ENCODE measurements at places on chromosomes 13 and 19.
A peak's percentile ranks its signal among the peaks of the same experiment; 100 is the strongest.

- no peak for DNase-seq
Measured at GRCh38 chr19:57263244-57263741, 17.0 kb upstream of the ZNF460 start.

DNA sequence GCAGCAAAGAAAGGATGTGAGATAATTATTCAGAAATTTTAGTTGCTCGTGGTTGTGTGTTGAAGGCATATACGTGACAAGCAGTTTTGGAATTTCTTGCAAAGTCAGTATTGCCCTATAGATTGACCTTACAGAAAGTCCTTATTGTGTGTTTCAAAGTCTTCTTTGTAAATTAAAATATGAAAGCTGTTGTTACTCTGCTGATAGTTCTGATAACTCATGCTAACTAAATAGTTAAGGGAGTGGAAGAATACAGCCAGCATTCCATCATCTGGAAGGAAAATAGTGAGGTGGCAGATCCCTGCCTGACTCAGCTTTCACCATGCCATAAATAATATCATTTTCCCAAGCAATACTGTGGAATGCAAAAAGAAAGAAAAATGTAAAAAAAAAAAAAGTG lies 27.2 kb downstream of the WASF3 start:
- DNase-seq, result no peak

DNA sequence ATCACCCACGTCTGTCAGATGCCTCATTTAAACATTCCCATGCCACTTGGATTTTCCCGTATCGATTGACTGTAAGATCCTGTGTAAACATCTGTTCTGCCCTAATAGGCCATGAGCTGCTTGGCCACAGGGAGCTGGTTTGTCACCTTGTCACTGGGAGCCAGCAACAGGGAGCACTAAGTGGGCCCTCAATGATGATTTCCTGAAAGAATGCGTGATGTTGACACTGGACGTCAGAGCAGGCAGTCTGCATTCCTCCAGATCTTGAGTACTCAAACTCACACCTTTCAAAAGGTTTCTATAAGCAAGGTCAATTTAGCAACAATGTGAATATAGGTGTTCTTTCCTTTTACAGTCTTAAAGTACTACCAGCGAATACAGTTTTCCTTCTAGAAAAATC lies 78.8 kb downstream of the TUBGCP3 start:
- DNase-seq, result no peak

- DNase-seq, result no peak
Measured at GRCh38 chr19:6248844-6249243, 30.9 kb downstream of the MLLT1 start.

- no peak for DNase-seq
Measured at GRCh38 chr13:34822650-34823049, 119.4 kb upstream of the NBEA start.

DNA sequence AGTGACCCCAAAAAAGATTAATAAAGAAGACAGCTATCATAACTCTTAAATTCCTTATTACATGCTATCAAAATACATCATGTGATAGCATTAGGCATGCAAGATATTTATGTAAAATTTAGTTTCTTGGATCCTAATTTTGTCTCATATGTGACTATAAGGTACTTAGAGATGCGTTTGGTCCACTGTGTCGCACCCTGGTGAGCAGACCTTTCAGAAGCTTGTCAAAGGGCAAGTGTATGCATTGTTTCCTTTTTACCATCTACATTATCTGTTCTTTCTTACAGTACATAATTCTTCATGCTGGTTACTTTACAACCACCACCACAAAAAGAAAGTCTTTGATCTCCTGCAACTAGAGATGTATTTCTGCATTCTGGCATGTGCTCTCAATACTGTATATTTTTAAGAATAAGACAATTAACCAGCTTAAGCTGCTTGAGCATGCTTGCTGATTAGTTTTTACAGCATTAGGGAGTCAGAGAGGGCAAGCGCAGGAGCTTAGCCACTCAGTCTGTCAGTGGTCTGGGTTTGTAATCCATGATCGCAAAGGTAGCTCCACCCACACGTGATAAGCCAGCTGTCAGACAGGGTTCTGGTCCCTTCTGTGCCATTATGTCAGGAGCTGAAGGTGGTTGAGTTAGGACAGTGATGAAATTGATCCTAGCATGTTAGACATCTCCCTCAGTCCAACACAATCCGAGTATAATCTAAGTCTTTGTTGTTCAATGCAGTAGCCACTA lies 500.9 kb downstream of the MYO16 start:
- DNase-seq, result no peak

GRCh38 chr13:106532111-106532929 lies 3.1 kb downstream of the EFNB2 start:
- no peak for DNase-seq

- DNase-seq, result no peak
Measured at GRCh38 chr13:36724141-36724540, 50.3 kb downstream of the SERTM1 start.

- DNase-seq, result no peak
Measured at GRCh38 chr13:20700288-20700687, 3.2 kb upstream of the IL17D start.

GRCh38 chr13:67549331-67549730 lies 319.2 kb upstream of the PCDH9 start:
- DNase-seq, result no peak

GRCh38 chr13:89401264-89401675 lies 1730.1 kb downstream of the SLITRK5 start:
- DNase-seq, result no peak

DNA sequence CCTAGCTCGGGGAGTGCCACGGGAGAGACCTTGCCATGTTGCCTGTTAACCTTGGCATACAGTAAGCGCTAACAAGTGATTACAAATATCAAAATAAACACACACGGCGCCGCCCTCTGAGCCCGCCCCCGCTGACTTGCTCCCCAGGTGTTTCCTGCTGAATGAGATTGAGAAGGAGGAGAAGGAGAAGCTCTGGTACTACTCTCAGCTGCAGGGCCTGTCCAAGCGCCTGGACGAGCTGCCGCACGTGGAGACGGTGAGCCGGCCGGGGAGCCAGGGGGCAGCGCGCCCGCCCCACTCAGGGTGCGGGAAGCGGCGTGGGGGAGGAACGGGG lies 5.0 kb downstream of the APC2 start:
- DNase-seq, result no peak

DNA sequence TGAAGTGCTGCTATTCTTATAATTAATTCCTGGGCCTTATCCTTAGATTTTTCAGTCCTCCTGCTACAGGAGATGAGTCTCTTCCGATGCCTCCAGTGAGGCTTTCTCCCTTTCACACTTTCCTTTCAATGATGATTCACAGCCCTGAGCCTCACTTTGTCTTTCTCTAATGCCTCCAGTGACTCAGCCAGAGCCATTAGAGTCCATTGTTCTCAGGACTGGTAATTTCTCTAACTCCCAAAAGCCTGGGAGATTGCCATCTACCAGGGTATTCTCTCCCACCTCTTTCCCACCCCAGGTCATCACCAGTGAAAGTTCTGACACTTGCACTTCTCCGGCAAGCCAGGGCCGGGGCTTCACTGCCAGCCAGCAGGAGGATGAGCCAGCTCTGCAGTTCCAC lies 49.6 kb upstream of the ARGLU1 start:
- DNase-seq, result no peak

DNA sequence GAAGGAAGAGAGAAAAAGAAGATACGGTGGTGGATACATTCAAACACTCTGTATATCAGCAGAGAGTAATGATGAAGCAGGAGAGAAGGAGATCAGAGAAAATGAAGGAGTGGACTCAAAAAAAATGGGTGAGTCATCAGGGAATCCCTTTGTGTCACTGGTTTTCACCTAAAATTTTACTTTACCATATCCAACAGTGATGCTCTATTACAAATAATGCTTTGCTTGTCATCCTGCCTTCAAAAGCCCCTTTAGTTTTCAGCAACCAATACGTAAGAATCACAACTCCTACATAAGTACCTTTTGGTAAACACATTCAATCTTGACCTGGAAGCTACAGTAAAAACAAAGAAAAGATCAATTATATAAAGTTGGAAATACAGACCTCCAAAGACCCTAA lies 88.8 kb downstream of the ENOX1 start:
- no peak for DNase-seq

- peak; percentile 84 for DNase-seq
Measured at GRCh38 chr19:58575183-58576041, 2.3 kb upstream of the MZF1 start.

- peak; percentile 19 for DNase-seq
Measured at GRCh38 chr13:104773775-104774174, 1707.6 kb upstream of the SLC10A2 start.

DNA sequence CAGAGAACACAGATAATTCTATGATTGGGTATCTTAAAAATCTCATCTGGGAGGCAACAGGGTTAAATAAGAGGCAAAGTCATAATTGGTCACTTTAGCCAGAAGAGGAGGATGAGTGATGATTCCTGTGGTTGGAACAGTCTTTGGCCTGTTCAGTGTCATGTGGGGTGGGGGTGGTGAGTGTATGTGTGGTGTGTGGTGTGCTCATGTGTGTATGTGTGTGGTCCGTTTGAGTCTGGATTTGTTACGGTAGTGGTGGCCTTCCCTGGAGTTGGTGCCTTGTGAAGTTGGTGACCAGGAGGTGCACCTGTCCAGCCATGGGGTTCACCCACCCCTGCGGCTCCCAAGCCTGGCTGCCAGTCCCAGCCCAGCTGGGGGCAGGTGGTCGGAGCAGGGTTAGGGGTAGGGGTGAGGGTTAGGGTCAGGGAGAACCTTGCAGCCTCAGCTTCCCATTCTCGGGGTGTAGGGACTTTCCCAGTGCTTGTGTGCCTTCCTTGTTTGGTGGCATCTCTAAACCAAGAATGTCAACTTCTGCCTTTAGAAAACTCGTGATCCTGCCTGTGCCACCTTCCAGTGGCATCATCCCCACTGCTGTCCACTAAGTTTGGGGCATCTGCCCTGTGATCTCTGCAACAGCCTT lies 97.5 kb downstream of the RAB20 start:
- peak; percentile 1 for DNase-seq

- no peak for DNase-seq
Measured at GRCh38 chr13:109685203-109685602, 101.2 kb downstream of the IRS2 start.

DNA sequence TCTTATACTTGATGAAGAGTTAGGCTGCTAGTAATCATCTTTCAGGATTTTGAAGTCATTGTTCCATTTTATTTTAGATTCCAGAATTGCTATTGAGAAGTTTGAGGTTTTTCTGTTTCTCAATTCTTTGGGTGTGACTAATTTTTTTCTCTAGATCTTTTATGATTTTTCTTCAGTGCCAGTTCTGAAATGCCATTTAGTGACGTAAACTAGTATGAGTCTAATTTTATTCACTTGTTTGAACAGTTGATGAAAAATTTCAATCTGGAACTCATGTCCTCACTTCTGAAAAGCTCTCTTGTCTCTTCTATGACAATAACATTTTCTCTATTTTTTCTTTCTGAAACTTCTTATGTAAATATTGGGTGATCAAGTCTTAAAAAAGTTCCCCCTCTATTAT lies 188.5 kb upstream of the HTR2A start:
- DNase-seq, result no peak

DNA sequence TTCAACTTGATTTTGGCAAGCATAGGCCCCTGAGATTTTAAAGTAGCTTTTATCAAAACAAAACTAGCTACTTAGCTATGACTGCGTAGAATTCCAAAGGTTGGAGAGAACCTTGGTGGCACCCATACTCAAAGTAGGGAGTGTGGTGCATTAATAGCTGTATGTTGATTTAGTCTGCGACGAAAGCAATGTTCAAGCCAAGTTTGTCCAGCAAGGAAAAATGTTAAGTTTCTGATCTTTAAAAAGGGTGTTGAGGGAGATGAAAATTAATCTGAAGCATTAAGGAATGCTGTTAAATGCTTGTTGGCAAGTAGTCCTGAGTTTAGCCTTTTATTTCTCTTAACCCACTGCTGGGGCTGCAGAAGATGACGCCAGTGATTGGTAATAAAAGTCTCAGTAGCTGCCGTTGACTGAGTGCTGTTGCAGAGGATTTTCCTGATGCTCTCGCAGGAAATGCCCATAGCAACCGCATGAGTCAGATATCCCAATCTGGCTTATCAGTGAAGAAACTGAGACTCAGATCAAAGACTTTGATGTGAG lies 75.9 kb upstream of the RNF113B start:
- DNase-seq, result no peak

GRCh38 chr13:48873081-48873480 lies 102.6 kb upstream of the FNDC3A start:
- DNase-seq, result no peak

- no peak for DNase-seq
Measured at GRCh38 chr19:33441828-33442227, 68.3 kb downstream of the CEBPG start.

DNA sequence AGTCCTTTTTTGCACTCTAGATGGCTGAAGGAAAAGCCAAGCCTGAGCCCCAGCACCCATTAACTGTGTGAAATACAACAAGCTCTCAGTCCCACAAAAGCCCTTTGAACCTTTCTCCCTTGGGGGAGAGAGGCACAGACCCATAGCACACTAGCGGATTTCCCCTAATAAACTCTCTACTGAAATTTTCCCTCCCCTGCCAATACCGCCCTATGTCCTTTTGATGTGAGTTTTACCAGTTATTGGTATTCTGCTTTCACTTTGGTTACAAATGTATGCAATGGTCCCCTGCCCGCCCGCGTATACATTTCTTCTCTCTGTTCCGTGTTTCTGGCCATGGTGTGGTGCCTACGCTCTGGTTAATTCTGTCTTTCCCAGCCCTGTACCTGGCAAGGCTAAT lies 54.0 kb upstream of the MYO16 start:
- DNase-seq, result no peak

- peak; percentile 52 for DNase-seq
Measured at GRCh38 chr19:55275851-55276719, 3.8 kb downstream of the HSPBP1 start.

- no peak for DNase-seq
Measured at GRCh38 chr19:2449019-2449418, 7.7 kb downstream of the LMNB2 start.

GRCh38 chr19:13091400-13092157 lies 11.1 kb downstream of the LYL1 start:
- no peak for DNase-seq

GRCh38 chr13:65540175-65540574 lies 1690.0 kb downstream of the PCDH9 start:
- DNase-seq, result no peak

GRCh38 chr19:57934820-57935665 lies at the start of gene ZNF418:
TSS of gene ZNF418 (minus strand) at chr19:57935402. CDS start at chr19:57933822, 1,580 bp downstream.
- DNase-seq, result peak; percentile 67

DNA sequence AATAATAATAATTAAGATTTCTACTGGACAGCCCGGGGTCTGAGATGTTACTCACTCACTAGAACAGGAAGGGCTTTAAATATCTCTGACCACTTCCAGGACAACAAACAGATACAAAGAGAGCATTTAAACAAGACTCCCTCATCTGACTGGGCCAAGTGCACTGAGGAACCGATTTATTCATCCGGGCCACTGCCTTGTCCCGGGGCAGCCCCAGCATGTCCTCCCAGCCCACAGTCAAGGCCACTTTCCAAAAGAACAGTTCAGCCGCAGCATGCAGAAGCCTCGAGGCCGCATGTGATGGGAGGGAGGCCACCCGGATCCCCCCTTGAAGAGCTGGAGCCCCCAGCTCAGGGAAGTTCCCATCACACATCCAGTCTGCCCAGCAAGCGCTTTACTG lies 30.5 kb downstream of the MLLT1 start:
- DNase-seq, result no peak

GRCh38 chr13:109273326-109273751 lies 513.0 kb downstream of the IRS2 start:
- no peak for DNase-seq
